ENCODE measurements at places on chromosomes 4 and X.

- no peak for DNase-seq
These were observed 195.6 kb downstream of the RAPGEF2 start for GRCh38 chr4:159298502-159298901.

DNA sequence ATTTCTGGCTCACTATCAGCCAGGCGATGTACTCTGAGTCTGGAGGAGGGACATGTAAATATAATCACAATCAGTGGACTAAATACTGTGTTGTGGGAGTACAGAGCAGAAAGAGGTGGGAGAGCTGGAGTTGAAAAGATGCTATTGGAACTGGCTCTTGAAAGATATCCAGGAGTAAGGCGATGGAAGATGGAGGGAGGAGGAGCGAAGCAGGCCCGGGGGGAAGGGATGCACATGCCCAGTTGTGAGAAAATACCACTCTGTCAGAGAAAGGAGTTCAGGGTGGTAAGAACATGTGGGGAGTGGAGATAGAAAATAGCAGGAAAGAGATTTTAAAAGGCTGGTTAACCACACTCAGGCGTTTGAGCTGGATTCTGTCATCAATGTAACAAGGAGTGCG lies 216.9 kb upstream of the ETNPPL start:
- DNase-seq = no peak

DNA sequence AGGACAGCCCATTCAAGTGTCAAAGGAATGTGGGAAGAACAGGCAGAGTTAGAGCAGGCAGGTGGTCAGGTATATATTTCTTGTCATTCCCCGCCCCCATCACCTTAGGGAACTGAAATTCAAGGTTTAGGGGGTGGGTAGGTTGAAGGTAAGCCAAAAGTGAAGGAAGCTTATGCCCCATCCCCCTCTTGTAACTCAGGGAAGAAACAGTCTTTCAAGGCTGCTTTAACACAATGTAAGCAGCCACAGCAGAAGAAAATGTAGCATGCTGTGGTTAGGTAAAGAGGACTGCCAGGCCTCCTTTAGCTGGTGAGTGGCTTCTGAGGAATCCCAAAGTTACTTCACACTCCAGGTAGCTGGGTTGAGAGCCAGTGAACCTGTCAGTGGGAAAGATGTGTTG lies 122.3 kb downstream of the RS1 start:
- no peak for DNase-seq

GRCh38 chr4:824461-825062 lies 1.4 kb downstream of the CPLX1 start:
- no peak for DNase-seq

DNA sequence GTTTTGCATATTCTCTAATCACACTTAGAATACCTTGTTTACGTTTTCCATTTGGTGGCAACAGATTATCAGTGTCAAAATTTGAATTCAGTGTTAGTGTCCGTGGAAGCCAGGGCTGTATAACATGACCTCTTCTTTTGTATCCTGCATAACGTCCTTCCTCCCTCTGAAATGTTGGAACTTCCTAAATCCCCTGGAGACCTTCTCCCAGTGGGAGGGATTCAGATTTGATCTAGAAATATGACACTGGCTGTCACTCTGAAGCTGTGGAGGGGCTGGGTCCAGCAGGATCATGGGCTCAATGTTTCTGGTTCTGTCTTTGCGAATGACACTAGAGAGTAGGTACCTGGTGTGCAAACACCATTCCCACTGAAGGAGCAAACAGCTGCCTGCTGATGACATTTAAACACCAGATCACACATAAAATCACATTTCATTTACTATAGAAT lies 850 bp upstream of the CXCL3 start:
- DNase-seq = no peak

GRCh38 chr4:155904331-155904730 lies 835 bp downstream of the TDO2 start:
- no peak for DNase-seq

- no peak for DNase-seq
These were observed 78.2 kb downstream of the GLRA2 start for GRCh38 chrX:14607446-14607985.

DNA sequence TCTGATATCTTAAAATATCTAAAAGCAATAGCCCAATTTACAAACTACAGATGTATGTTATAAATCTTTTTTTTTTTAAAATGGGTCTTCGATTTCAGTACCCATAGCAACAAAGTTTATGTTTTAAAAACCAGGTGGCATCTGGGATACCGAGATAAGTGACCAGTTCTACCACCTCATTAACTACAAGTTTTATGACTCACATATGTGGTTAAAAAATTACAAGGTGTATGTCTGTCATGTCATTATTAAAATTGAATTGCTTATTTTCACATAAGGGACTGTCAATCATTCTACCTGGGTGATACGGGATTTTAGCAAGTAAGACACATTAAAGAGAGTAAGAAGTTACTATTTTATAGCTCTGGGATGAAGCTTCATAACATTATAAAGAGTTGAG lies 192.0 kb upstream of the ETNPPL start:
- DNase-seq = no peak

- peak; percentile 82 for DNase-seq
These were observed 76.3 kb upstream of the TRIM2 start for GRCh38 chr4:153127760-153128494.

GRCh38 chrX:101206471-101206870 lies 13.1 kb upstream of the DRP2 start:
- no peak for DNase-seq

DNA sequence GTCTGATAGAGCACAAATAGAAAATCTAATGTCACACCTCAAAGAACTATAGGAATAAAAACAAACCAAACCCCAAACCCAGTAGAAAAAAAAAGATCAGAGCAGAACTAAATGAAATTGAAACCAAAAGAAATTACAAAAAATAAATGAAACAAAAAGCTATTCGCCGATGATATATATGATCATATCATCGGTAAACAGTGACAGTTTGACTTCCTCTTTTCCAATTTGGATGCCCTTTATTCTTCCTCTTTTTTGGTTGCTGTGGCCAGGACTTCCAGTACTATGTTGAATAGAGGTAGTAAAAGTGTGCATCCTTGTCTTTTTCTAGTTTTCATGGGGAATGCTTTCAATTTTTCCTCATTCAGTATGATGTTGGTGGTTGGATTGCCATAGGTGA lies 215.3 kb upstream of the AR start:
- no peak for DNase-seq

- DNase-seq = no peak
These were observed 24.7 kb upstream of the FRAS1 start for GRCh38 chr4:78032446-78032845.

- no peak for DNase-seq
These were observed 21.0 kb upstream of the ANXA5 start for GRCh38 chr4:121717680-121718237.

DNA sequence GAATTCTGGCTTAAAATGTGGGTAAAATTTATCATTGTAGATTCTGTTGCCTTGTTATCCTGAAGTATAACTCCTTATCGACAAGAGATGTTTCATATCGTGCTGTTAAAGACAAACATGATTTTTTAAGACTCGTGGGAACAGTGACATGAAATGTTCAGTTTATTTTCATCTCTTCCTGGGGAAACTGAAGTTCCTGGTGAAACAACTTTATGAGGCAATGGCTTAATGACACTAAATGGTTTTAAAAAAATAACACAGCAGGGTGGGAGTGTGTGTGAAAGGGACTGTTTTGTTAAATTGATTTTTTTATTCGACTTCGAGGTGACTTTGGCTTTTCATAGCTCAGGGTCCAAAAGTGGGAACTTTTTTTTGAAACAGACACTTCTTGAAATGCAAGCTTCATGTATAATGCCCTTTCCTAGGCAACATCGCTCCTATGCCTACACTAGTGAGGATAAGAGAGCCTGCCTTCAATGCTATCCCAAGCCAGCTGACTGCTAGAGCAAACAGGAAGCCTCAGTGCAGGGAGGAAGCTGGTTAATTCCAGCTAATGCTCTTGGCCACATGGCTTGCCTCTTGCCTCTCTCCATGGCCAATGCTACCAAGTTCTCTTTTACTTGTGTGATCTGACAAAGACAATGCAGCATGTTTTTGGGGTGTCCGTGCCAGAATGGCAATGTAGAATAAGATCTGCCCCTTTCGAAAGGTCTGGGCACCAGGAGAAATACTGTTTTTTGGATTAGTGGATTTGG lies 80.9 kb upstream of the PLAC1 start:
- no peak for DNase-seq

GRCh38 chrX:50814701-50815100 lies 707 bp upstream of the SHROOM4 start:
- DNase-seq = no peak

- no peak for DNase-seq
These were observed 67.0 kb downstream of the RBM47 start for GRCh38 chr4:40562681-40563080.

- DNase-seq = no peak
These were observed 174.2 kb downstream of the NHS start for GRCh38 chrX:17549107-17549651.

DNA sequence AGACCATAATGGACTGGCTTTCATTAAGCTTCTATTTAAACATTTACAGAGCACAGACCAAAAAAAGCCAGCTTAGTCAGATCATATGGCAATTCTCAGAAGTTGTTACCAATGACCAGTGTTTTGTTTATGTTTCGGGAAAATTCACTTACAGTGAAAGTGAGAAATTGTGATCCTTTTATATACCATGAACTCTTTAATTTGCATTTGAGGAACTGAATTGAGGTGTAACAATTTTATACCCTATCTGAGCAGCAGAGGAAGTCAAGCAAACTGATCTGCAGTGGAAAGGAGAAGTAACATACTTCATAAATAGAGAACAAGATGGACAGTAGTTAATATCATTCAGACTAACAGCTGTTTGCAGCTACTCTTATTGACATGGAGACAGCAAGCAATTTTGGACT lies 97.1 kb downstream of the TMA16 start:
- no peak for DNase-seq
